ENCODE measurements at places on chromosomes 7 and 10.

DNA sequence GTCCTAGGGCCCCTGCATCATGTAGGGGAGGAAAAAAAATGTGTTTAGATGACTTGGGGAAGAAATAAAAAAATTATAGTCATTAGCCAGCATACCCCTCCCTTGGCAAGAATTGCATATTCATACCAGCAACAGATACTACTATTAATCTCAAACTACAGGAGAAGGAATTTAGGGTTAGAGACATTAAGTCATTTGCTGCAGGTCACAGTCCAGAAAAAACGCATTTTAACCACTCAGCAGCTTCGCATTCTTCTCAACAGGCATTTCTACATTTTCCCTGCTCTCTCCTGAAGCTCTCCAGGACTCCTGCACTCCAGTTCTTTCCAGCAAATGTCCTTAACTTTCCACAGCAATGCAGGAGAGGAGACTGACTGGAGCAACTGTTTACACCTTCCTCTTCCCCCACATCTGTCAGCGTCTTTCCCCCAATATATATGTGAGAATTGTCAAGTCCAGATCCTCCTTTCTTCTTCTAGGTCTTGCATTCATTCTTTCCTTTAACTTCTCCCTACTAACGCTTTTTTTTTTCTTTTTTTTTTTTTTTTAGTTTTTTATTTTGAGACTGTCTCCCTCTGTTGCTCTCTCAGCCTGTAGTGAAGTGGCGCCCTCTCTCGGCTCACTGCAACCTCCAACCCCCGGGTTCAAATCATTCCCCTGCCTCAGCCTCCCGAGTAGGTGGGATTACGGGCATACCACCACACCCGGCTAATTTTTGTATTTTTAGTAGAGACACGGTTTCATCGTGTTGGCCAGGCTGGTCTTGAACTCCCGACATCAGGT, 35.6 kb downstream of the PRPS1L1 start:
- DNase-seq: no peak

DNA sequence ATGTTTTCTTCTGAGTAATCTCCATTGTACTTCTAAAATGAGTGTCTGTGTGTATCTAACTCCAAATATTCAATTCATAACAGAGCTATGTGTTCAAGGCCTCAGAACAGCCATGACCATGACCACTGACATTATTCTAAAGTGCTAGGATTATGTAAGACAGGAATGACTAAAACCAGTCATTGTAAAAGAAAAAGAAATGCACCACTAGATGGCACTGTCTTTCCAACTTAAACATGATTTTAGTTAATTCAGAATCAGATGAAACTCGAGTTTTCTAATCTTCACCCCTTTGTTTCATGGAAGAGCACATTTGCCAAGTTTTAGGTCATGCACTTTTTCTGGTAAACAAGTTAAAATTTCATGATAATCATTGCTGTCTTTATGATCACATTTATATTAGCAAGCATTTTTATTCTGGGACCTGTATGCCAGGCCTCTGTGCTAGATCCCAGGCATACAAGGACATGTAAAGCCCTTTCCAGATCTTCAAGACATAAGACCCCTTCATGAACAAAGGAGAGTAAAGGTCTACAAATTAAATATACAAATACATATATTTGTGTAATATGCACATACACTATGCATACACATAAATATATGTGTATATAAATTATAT, 26.1 kb upstream of the RSU1 start:
- no peak for DNase-seq

GRCh38 chr7:37920305-37920848, at the start of gene EPDR1:
Gene EPDR1 (plus strand): TSS chr7:37920640. CDS start chr7:37920940, 300 bp downstream.
- DNase-seq: no peak

GRCh38 chr10:22324893-22325271, 4.0 kb downstream of the BMI1 start:
- no peak for DNase-seq

DNA sequence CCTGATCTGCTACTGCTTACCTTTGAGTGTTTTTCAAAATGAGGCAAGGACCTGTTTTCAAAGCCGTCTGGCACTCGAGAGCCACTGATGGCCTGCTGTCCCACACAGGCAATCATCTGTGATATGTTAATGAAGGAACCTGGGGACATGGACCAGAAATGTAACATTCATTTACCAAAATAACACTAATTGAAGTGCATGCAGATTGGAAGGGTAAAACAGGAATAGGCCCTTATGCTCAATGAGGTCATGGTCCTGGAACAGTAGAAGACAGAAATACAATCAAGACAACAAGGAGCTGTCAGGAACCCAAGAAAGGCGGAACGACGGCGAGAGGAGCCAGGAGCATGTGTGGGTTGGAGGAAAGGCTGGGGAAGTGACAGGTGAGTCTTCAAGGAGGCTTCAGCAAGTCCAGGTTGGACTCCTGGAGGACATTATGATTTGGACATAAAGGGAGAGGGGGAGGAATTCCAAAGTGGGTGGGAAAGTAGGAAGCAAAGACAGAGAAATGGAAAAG, 28.3 kb downstream of the POLR3A start:
- DNase-seq: no peak

GRCh38 chr7:126368-126767, 66.0 kb upstream of the FAM20C start:
- DNase-seq: no peak

DNA sequence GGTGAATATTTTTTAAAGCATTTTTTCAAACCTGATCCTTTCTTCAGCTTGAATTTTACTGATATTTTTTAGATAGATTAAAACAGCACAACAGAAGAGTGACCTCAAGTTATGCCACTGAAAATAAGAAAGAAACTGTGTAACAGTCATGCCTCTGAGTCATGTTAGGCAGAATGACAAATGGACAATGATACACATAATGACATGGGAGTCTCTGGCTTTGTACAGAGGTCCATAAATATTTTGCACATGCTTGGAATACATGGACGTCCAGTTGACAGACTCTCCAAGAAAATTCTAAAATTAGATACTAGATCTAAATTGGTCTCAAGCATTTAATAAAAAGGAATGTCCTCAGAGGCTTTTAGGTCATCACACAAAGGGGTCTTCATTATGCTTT, 21.9 kb upstream of the SEMA3A start:
- DNase-seq: no peak

DNA sequence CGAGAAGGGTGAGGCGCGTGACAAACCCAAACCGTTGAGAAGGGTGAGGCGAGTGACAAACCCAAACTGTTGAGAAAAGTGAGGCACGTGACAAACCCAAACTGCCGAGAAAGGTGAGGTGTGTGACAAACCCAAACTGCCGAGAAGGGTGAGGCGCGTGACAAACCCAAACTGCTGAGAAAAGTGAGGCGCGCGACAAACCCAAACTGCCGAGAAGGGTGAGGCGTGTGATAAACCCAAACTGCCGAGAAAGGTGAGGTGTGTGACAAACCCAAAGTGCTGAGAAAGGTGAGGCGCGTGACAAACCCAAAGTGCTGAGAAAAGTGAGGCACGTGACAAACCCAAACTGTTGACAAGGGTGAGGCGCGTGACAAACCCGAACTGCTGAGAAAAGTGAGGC, 25.0 kb downstream of the ESYT2 start:
- DNase-seq: no peak

GRCh38 chr7:41994746-41995110, 242.3 kb downstream of the GLI3 start:
- no peak for DNase-seq

GRCh38 chr10:23200997-23201652, 9.0 kb downstream of the PTF1A start:
- no peak for DNase-seq

DNA sequence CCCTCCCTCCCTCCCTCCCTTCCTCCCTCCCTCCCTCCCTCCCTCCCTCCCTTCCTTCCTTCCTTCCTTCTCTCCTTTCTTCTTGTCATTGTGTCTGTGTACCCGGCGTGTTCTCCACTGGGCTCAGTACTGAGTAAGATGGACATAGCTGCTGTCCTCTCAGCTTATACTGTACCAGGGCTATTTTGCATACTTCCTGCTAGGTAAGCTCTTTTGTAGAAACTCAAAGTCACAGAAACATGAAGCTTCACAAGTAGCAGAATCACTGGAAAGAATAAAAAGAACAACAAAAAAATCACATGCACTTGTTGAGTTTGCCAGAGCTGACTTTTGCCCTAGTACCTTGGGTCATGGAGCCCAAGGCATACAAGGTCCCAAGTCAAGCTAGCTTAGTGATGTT, 125.7 kb downstream of the PLPP4 start:
- no peak for DNase-seq

- DNase-seq: no peak
Observed at GRCh38 chr10:43857206-43857930, 208.7 kb upstream of the ZNF32 start.

DNA sequence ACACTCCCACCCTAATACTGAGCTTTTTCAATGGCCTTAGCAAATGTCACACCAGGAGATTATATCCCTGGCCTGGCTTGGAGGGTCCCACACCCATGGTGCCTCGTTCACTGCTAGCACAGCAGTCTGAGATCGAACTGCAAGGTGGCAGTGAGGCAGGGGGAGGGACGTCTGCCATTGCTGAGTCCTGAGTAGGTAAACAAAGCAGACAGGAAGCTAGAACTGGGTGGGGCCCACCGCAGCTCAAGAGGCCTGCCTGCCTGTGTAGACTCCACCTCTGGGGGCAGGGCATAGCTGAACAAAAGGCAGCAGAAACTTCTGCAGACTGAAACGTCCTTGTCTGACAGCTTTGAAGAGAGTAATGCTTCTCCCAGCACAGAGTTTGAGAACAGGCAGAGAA, 338.9 kb upstream of the MBL2 start:
- DNase-seq: no peak

- no peak for DNase-seq
Observed at GRCh38 chr10:112374724-112375541, 1.0 kb downstream of the ACSL5 start.

- no peak for DNase-seq
Observed at GRCh38 chr7:19754521-19755116, 18.8 kb downstream of the TMEM196 start.

GRCh38 chr10:729213-729612, 39.7 kb upstream of the DIP2C start:
- no peak for DNase-seq

DNA sequence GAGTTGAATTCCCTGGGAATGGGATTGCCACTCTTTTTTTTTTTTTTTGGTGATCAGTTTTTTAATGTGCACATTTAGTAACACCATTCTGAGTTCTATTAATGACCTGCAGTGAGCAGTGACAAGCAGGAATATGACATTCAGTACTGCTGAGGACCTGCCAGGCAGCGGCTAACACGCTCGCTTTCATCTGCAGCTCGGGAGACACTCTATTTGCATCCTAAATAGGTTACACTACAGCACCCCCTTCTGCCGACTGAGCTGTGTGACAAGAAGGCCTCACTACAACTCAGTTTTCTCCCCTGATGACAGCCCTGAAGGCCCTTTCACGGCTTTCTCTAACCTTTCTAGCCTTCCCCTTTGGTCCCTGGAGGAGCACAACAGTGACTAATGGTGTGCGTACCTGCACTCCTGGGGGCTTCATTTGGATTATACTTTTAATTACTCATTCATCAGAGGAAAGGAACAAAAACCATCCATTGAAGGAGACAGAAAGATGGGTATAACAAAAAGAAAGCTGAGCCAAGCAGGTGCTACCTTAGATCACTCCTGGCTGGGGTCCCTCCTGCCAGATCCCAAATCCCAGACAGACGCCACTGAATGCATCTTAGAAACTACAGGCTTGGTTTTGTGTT, 872.4 kb downstream of the LRMDA start:
- DNase-seq: peak; percentile 71

GRCh38 chr10:49008091-49008490, 68.5 kb upstream of the LRRC18 start:
- DNase-seq: no peak

GRCh38 chr10:110756876-110757275, 112.7 kb downstream of the RBM20 start:
- no peak for DNase-seq

DNA sequence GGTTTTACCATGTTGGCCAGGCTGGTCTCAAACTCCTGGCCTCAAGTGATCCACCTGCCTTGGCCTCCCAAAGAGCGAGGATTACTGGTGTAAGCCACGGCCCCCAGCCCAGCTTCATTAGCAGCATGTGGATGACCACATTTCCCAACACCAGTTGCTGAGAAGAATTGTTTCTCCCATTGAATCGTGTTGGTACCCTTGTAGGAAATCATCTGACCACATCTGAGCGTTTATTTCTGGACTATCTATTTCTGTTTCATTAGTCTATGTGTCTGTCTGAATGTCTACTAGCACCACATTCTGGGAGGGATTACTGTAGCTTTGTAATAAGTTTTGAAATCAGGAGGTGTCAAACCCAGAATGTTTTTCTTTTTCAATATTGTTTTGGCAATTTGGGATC, 89.6 kb downstream of the LCOR start:
- DNase-seq: no peak

GRCh38 chr7:12800486-12800885, 113.1 kb downstream of the ARL4A start:
- no peak for DNase-seq

DNA sequence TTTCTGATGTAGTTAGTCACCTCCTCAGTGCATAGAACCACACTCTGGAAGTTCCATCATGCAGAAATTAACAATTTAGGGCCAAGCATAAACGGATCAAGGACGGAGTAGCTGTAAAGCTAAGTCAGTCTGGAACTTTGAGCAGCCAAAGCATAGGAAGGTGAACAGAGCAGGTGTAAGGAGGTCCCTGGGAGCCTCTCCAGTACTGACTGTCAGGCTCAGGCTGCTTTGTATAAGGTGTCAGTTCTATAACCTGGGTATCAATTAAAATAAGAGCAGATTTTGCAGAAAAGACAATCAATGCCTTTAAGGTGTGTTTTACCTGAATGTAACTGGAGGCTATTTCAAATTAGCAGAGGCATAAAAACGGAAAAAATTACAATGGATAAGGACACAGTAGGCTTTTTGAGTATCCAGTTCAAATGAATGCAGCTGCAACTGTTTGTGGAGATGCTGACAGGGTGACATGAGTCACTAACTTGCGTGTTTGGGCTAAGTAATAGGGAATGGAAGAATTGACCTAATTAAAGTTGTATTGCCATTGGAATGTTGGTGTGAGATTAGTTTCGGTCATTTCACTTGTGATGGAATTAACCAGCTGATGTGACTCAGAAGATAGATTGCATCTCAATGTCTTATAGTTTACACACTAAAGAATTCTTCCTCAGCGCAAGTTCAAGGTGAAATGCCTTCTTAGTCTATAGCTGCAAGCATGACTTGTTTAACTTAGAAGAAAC, 417.9 kb upstream of the CNTNAP2 start:
- no peak for DNase-seq

- no peak for DNase-seq
Observed at GRCh38 chr10:6145166-6145987, 56.5 kb downstream of the RBM17 start.

DNA sequence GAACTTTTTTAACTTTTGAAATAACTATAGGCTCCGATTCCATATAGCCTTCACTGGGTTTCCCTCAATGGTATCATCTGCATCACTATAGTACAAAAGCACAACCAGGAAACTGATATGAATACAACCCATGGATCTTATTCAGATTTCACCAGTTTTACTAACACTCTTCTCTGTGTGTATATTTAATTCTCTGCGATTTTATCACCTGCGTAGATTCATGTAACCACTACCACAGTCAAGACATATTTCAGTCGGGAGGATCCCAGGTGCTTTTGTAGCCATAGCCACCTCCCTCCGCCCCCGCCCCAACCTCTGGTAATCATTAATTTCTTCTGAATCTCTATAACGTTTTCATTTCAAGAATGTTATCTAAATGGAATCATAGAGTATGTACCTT, 82.8 kb upstream of the C7orf33 start:
- no peak for DNase-seq

Data from left forelimb (tissue), 1 donor.